Activated T-helper 2 cell treated with anti-CD3 and anti-CD28 coated beads, Interferon-gamma antibody, Interleukin-2, Interleukin-4, amounts not matched to agents 10 μg/mL and 5 μg/mL and 100 μg/mL, durations not matched to agents 14 hours and 24 hours and 36 hours (primary cell): ENCODE measurements at places on chromosomes 2 and 18.

DNA sequence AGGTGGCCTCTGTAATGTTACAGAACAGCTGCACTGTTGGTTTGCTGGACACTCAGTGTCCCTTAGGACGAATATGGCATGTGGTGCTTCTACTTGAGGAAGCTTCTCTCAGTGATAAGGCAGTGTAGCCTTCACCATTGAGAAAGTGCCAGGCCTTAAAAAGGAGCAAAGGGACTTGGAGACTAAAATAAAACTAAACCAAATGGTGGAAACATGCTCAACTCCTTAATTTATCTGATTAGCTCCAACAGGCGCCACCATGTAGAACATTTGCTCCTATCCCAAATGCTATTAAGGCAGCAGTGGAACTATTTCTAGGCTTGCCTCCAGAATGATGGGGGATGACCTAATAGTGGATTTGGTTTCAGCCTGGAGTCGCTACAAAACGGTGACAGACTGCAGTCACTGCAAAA lies 77.5 kb upstream of the MYL1 start:
- no peak for DNase-seq

GRCh38 chr2:98634406-98635092 lies 26.2 kb downstream of the UNC50 start:
- DNase-seq: peak; percentile 42

DNA sequence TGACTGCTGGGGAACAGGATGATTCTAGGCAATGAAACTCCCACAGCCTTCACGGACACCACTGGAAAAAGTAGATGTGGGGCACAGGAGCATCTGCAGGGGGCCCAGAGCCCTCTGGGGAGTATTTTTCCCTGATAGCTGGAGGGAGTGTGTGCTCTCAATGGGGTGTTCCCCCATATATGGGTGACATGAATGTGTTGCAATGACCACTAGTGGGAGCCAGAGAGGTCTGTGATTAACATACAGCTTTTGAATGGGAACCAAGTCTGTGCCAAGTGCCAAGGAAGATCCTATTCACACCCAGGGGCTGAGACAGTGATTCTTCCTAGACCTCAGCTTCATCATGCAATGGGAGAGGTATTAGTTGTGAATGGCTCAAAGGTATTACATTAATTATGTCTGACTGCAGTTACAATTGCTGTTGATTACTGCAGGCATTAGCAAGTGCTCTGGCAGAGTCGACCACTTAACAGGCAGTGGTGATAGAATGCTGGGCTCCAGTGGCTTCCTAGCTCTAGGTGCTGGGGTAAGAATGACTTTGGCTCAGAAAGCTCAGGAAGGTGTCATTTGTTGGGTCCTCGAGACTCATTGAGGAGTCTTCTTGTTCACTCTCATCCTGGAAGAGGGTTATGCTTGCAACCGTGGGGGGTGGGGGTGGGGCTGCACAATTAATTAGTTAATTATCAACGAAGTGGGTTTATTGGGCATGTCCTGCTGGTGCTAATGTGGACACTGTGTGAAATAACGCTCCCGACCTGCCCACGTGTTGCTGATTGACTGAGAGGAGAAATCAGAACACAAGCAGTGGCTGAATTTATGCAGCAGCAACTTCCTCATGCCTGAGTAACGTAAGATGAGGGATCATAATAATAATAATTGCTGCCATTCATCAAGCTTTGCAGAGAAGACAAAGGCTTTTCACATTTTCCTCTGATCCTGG lies 194.1 kb downstream of the CLIP4 start:
- DNase-seq: peak; percentile 31

DNA sequence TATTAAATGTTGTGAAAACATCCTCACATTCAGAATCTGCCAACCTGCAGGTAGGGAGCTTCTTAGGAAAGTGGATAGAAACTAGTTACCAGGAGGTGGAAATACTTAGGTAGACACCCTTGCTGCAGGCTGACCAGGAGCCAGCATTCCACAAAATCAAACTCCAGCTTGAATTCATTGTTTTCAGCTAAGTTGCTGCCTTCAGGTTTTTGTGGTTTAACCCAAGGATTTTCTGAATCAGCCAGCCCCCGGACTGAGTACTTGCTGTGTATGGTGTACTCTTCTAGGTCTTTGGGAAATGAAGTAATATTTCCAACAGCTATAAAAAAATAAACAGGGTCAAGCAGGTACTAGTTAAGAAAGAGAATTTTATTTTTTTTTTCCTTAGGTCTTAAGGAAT lies 192.1 kb upstream of the CHST9 start:
- DNase-seq: no peak

DNA sequence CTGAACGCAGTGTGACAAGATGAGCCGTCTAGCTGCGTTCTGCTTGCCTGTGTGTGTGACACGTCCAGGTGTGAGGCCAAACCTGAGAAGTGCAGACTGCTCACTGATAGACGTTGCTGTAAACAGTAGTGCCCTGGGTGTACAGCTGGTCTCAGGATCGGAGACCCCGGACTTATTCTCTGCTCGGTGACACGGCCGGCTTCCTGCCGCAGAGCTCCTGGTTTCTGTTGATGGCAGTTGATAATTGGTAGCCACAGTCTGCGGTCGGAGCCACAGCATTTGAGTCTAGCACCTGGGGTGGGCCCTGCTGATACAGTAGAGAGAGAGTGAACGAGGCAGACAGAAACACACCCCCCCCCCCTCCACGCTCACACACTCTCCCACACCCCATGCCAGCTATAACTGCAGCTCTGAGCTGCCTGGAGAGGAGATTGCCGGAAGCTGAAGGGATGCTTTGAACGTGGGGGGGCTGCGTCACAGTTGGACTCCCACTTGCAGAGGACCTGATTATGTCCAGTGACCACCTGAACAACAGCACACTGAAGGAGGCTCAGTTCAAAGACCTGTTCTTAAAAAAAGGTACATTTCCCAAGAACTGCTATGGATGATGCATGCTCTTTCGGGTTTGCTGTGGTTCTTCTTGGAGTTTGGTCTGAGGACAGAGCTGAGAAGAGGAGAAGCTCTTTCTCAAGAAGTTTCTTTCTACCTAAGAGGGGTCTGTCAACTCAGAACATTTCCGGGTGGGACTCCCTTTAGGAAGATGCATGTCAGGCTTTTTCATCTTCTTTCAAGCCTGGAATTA lies 114.0 kb downstream of the FAM210A start:
- peak; percentile 73 for DNase-seq

GRCh38 chr2:86577817-86578456 lies 14.7 kb upstream of the CHMP3 start:
- no peak for DNase-seq

DNA sequence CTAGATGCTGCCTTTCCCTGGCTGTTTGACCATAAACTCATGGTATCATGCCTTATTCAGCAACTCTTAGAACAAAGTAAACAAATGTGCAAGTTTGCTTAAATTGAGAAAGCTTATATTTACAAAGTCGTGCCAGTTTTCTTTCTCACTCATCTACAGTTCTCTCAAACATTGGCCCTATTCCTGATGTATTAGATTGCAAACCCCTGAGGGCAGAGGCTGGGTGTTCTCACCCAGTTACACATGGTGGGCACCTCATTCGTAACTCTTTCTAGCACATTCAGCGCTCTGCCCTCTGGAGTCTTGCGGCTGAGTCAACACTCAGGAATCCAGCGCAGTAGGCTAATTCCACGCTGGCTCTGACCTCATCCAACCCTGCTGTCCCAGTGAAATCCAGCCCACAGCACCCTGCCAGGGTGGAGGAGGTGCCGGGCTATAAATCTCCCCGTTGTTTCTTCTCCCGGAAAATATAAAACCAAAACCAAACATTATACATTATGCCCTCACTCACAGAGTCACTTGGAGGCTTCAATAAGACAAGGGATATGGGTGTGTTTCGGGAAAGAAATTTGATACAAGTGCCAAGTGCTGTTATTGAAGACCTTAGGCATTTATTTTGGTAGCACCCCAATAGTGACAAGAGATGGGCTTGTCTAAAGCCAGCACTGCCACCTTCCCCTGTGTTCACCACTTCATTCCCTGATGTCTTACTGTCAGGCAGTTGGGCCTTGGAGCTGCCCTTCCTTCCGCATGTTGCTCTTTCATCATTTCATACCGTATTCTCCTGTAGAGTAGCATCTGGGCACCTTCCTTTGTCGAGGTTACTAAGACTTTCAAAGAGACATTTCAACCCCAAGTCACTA lies 287.4 kb downstream of the PRKCE start:
- no peak for DNase-seq

GRCh38 chr2:17115042-17115441 lies 403.2 kb downstream of the RAD51AP2 start:
- no peak for DNase-seq

DNA sequence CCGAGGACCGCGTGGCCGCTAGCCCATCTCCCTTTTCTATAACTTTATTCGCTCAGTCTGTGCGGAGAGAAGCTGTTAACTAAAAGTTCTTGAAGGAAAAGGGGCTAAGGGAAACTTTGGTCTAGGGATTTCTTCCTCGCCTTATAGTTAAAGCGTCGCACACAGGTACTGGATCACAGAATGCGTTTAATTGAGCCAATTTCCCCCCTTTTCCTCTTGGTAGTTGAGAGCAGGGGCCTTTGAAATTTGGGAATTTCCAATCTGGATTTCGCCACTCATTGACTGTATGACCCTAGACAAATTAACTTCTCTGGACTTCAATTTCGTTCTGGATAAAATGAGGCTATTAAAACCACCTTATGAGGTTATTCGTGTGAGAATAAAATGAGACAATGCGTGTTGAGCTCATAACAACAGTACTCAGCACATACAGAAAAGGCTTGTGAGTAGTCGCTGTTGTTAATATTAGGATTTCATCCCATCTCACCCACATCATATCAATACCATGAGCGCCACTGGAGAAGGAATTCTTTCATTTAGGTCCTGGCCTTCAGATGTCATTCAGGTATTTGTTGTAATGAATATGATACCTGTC lies 763 bp upstream of the OLA1 start:
- no peak for DNase-seq

- no peak for DNase-seq
Observed at GRCh38 chr18:58144671-58145285, 100.8 kb downstream of the NEDD4L start.

DNA sequence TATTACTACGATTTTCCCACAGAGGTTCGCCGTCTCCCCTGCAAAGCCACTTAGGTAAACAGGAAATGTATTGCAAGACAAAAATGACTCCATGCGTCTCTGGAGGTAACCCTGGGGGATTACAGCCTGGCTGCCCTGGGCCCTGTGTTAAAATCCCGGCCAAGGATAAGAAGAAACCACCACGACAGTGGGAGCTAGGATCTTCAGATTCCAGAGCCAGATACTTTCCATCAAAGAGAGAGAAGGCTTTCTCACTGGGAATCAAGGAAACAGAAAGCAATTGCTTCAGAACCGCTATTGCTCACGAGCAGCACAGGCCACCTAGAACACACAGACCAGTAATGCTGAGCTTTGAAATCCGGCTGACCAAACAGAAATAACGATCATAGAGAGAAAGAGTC lies 97.9 kb upstream of the ZNF516 start:
- DNase-seq: no peak

GRCh38 chr2:237863689-237864443 lies 4.4 kb downstream of the RAMP1 start:
- no peak for DNase-seq

- DNase-seq: no peak
Observed at GRCh38 chr18:39951142-39951720, 2003.8 kb upstream of the PIK3C3 start.

DNA sequence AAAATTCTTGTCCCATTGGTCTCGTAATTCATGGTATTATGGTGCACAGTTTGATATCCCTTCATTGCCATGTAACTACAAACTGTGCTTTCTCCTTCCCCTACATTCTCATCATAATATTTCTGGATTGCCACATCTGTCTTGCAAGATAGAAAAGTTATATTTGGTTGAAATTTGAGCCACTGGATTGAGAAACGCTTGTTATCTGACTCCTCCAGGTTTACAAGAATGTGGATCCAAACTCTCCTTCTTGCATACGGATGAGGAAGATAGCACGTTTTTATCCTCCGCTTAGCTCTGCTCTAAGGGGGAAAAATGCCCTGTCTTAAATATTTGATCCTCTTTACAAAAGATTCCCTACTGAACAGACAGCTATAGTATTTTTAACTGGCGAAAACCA lies 438.2 kb downstream of the TSN start:
- DNase-seq: no peak

- no peak for DNase-seq
Observed at GRCh38 chr2:31028417-31028816, 109.8 kb downstream of the GALNT14 start.

GRCh38 chr2:219344751-219345430 lies 12.3 kb upstream of the RESP18 start:
- no peak for DNase-seq

DNA sequence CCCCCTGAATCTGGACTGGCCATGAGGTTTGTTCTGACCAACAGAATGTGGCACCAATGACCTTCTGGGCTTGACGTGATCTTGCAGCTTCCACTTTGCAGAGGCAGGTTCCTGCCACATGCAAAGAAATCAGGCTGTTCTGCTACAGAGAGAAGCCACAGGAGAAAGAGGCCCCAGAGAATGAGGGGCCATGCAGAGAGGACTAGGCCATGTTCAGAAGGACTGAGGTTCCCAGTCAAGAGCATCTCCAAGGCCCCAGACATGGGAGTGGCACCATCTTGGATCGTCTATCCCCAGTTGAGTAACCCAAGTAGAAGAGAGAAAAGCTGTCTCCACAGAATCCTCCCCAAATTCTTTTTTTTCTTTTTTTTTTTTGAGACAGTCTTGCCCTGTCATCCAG lies 131.1 kb downstream of the ZBTB7C start:
- DNase-seq: no peak

DNA sequence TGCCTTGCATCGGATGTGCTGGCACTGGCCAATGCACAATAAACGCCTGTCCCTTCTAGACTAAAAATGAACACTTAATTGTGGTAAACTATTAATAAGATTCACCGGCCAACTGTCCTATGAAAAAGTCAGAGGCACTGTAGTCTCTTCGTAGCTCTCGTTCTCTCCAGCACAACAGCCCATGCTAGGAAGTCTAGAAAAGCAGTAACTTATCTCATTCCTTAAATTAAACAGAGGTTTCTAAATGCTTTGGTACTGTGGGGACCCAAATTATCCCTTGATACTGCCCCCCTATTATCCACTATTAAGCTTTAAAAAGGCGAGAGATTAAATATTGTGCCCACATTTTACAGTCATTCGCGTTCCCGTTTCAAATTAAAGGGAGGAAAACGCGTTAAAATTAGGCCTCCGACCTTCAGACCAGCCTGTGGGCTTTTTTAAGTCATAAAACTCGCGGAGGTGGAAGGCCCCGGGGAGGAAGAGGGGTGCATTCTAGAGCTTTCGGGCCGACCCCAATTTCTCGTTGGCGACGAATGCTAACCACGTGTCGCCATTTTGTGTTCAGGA lies 1.5 kb upstream of the PCBP1 start:
- no peak for DNase-seq

GRCh38 chr2:181934694-181935093 lies 43.2 kb downstream of the ITPRID2 start:
- no peak for DNase-seq

DNA sequence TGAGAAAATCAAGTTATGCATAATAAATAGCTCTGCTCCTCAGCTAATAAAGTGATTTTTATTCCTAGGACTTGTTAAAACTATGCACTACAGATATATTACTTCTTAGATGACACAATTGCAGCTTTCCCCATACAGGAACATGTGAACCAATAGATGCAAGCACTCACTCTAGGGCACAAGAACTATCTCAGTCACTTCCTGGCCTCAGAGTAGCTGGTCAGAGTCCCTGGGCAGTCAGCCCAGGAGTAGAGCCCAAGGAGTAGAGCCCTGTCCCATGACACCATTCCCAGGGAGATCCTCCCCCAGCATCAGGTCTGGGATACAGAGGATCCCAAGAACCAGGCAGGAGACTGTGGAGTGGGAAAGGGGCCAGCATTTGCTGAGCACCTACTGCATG lies 2.7 kb downstream of the TNS1 start:
- DNase-seq: no peak

GRCh38 chr2:239832490-239833268 lies 192.5 kb downstream of the NDUFA10 start:
- DNase-seq: peak; percentile 6

GRCh38 chr2:111622859-111623258 lies 261.1 kb downstream of the ANAPC1 start:
- DNase-seq: no peak
